ENCODE measurements at places on chromosomes 7 and 10.

- no peak for DNase-seq
These were observed 9.5 kb upstream of the REPIN1 start for GRCh38 chr7:150358988-150359621.

DNA sequence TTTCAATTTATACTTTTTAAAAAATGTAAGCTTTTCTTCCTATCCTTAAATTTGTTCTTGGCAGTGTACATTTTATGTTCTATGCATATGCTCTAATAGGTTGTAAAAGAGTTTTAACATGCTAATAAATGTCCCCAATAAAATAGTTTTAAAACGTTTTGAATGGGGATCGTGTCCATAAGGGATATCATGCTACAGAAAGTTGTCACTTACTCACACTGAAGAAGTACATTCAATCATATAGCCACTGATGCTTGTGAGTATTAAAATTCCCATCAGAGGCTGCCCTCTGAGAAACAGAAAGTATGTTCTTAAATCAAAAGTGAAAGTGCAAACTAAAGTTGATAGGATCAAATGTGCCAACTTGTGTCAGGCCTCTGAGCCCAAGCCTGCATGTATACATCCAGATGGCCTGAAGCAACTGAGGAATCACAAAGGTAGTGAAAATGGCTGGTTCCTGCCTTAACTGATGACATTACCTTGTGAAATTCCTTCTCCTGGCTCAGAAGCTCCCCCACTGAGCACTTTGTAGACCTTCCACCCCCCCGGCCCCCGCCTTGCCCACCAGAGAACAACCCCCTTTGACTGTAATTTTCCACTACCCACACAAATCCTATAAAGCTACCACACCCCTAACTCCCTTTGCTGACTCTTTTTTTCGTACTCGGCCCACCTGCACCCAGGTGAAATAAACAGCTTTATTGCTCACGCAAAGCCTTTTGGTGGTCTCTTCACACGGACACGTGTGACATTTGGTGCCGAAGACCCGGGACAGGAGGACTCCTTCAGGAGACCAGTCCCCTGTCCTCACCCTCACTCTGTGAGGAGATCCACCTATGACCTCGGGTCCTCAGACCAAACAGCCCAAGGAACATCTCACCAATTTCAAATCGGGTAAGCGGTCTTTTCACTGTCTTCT lies 877 bp upstream of the NOD1 start:
- DNase-seq, result no peak

DNA sequence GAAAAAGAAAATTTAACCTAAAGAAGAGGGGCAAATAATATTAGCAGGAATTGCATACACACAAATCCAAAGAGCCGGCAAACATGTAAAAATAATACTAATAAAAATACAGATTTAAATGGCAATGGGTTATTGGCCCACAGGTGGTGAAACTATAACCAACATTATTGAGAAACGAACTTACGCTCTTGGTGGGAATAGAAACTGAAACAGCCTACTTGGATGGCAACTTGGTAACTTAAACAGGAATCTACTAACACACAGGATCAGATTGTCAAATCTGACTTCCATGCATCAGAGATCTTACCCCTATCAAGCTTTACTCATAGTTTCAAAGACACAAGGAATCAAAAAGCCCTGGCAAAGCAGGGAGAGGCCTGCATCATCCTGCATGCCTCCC lies 66.5 kb downstream of the ANLN start:
- no peak for DNase-seq

DNA sequence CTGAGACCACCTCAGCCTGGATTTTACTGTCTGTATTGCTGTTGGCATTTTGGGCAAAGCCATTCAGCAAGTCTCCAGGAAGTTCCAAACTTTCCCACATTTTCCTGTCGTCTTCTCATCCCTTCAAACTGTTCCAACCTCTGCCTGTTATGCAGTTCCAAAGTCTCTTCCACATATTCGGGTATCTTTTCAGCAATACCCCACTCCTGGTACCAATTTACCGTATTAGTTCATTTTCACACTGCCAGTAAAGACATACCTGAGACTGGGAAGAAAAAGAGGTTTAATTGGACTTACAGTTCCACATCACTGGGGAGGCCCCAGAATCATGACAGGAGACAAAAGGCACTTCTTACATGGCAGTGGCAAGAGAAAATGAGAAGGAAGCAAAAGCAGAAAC lies 62.8 kb downstream of the INPP5A start:
- no peak for DNase-seq

DNA sequence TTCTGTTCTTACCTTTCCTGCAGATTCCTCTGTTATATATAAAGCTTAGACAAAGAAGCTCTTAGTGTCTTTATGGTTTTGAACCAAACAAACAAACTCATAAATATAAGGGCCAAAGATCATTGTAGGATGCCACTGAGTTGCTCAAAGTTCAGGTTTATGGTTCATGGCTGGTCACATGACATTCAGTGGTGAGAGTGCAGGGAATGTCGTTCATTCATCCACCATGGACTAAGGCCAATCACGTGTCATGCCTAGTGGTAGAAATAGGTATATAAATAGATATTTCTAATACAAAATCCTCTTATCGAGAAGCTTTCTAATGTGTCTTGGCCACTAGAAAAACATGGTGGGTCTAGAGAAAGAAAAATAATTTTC lies 119.4 kb downstream of the GATA3 start:
- DNase-seq, result no peak

DNA sequence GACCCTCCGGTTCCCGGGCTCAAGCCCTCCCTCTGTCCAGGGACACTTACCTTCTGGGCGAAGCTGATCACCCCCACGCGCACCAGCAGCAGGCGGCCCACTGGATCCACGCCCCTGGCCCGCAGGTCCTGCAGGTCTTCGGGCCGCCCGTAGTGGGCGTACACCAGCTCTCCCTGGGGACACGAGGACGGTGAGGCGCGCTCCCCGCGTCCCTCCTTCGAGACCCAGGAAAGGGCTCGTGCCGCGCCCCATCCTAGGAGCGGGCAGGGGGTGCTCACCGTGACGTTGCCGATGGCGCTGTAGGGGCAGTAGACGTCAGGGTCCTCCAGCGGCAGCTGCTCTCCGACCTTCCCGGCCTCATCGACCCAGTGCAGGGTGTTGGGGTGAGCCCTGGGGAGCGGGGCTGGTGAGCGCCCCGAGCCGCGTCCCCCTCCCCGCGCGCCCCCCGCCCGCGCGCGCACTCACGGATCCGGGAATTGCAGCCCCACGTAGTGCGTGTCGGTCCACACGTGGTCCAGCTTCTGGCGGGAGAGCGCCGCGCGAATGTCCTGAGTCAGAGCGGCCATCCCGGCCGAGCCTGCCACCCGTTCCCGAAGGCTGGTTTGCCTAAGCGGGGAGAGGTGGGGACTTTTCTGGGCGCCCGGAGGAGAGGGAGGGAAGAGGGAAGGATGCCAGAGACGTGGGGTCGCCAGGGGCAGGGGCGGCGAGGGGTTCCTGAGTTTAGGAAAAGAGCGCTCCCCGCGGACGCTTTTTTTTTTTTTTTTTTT lies 8.2 kb downstream of the TFR2 start:
- DNase-seq, result no peak

- peak; percentile 43 for DNase-seq
These were observed 25.2 kb downstream of the FOXK1 start for GRCh38 chr7:4707217-4707741.

GRCh38 chr7:71754828-71755227 lies 622.9 kb downstream of the GALNT17 start:
- no peak for DNase-seq

GRCh38 chr7:118259115-118259514 lies 34.6 kb downstream of the ANKRD7 start:
- DNase-seq, result no peak

DNA sequence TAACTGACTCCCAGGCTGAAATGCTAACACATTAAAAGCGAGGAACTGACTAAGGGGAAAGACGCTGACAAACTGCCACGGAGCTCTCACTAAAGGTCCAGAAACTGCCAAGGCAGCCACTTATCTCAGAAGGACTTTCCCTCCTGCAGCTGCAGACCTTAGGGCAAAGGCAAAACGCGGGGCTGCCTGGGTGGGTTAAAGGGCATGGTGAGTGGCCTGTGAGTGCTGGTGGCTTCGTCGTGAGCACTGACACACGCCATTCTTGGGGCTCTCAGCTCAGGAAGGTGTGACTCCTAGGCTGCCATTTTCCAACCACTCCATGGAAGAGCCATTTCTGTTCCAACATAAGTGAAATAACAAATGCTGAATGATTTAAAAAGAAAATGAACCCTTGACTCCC lies 232.5 kb downstream of the COBL start:
- DNase-seq, result no peak

DNA sequence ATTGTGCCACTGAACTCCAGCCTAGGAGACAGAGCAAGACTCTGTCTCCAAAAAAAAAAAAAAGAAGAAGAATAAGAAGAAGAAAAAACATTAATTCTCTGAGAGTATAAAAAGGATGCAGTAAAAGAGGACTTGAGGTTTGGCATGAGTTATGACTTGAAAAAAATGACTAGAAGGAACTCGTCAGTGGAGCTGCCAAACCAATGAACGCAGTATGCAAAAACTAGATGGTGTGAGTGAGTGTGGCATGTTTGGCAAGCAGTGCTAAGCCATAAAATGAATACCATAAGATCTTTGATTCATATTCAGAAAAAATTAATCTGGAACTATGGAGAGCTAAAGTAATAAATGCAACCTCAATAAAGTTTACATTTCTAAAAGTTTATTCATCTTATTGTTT lies 68.6 kb upstream of the MEOX2 start:
- DNase-seq, result no peak

DNA sequence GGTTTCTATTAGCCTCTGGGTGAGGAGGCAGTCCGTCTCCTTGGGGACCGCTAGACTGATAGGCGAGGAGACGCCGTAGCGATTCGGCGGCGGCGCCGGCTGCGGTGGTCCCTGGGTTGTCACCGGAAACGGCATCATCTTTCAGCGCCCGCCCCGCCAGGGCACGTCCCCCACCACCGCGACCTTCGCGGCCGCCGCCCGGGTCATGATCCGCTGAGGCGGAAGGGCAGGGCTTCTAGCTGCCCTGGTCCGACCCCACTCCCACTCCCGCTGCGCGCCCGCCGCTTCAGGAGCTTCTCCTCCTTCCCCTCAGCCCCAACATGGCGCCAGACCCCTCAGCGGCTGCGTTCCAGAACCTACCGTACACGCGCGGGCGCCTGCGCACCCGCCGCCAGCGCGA lies at the start of gene PAPOLB:
Gene PAPOLB, minus strand, starts transcription at position 358 of the 400 bp plus-strand sequence. Its CDS starts 220 bp downstream, at position 138.
- no peak for DNase-seq

DNA sequence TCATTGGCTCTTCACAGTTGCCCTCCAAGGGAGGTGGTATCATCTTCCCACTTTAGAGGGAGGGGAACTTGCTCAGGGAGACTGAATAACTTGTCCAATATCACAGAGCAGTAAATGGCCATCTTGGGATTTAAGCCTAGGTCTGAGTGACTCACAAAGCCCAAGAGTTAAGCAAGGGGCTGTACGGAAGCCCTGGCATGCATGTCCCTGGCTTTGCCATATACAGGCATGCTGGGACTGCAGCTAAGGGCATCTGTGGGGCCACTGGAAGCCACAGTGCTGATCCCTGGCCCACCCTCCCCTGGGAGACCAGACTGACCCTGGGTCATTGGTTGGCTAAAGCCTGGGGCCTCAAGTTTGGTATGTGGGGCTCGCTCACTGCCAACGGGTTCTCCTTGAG lies 3.1 kb downstream of the VSIR start:
- DNase-seq, result no peak

DNA sequence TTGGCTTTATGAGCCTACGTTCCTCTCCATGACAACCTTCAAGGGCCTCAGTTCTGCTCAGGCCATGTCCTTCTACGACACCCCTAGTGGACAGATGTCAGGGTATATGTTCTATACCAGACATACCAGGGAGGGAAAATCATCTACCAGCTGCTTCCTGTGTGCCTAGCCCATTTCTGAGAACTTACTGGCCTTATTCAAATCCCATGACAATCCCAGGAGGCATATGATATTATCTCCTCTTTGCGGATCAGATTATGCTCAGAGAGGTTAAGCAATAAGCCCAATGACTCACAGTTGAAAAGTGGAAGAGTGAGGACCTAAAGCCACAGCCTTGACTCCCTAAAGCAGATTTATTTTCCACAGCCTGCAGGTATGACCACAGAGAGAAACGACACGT lies 139.3 kb downstream of the GLI3 start:
- DNase-seq, result no peak

GRCh38 chr10:101133489-101134298 lies 2.6 kb downstream of the TLX1 start:
- no peak for DNase-seq

DNA sequence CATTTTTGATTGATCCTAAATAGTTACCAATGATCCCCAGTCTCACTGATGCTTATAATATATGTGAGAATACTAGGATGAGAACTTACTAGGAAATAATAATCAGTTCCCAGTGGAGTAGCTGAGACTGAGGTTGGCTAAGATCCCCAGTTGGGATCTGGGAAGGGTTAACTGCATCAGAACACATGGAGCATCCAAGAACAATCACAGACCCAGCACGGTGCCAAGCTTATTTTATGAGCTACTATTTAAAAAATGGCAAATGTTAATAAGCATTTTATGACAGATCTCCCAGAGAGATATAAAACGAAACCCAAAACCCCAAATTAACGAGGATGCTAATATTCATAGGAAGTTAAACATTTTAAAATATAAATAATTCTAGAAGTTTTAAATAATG lies 379.5 kb downstream of the THSD7A start:
- no peak for DNase-seq

GRCh38 chr7:138608275-138608674 lies 92.9 kb downstream of the SVOPL start:
- no peak for DNase-seq

- no peak for DNase-seq
These were observed 76.2 kb upstream of the KIF5B start for GRCh38 chr10:32132357-32132946.

DNA sequence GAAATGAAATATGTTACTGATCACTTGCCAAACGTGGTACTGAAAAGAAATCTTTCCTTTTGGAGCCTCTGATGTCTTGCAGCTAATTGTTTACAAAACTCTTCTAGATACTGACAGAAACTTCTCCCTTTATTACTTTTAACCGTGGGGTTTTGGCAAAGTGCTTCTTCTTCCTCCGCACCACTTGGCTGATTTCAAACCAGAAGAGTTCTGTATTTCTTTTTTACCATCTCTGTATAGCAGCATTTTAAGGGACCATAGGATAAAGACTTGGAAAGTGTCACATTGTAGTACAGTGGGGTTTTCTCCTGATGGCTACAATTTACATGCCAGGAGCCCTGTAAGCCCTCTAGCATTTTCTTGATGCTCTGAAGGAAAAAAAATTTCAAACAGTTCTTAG lies 21.9 kb upstream of the CREB5 start:
- DNase-seq, result no peak

DNA sequence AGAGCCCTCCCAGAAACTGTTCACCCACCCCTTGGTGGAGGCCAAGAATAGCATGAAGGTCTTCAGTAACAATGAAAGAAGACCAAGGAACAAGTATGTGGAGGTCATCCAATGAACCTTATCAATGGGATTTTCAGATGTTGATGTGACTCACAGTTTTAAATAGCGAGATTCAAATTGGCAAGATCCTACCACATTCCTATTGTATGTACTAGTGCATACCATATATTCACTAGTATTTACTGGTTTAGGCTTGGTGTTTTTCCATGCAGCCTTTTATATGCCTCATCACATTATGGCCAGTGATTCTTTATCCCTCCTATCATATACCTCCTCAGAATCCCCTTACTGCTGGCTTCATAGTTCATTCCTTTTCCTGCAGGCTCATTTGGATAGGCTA lies 54.4 kb downstream of the ITGB8 start:
- no peak for DNase-seq
